GM03348 (cell line): ENCODE measurements at places on chromosomes 4 and X.

- DNase-seq: no peak
These were observed 29.8 kb upstream of the ZFP42 start for GRCh38 chr4:187965726-187966125.

- no peak for DNase-seq
These were observed 164.3 kb upstream of the GPC4 start for GRCh38 chrX:133579631-133580030.

GRCh38 chrX:25144043-25144940, 128.5 kb upstream of the ARX start:
- DNase-seq: peak; percentile 44

- DNase-seq: no peak
These were observed 223.5 kb downstream of the AFAP1 start for GRCh38 chr4:7716010-7716721.

GRCh38 chr4:25449688-25450087, 72.6 kb downstream of the ANAPC4 start:
- DNase-seq: no peak

GRCh38 chr4:82680834-82681233, 117.8 kb downstream of the SCD5 start:
- no peak for DNase-seq

- no peak for DNase-seq
These were observed 25.8 kb upstream of the SEPTIN11 start for GRCh38 chr4:76923619-76924357.

DNA sequence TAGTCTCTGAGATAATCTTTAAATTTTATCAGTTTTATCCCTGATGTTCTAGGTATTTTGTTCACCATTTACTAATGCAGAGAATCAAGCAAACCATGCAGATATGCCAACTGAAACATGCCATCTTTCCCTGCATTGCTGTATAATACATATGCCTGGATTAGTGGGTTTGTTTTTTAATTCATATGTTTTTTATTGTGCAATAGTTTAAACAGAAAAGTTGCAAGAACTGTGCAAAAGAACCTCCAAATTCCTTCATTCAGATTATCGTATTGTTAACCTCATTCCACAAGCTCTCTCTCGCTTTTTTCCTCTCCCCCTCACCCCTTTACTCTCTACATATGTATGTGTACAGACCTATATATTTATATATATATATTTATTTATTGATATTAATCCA, 244.6 kb downstream of the NKX6-1 start:
- DNase-seq: no peak

- DNase-seq: no peak
These were observed 2.8 kb upstream of the SAP30 start for GRCh38 chr4:173367946-173368345.

DNA sequence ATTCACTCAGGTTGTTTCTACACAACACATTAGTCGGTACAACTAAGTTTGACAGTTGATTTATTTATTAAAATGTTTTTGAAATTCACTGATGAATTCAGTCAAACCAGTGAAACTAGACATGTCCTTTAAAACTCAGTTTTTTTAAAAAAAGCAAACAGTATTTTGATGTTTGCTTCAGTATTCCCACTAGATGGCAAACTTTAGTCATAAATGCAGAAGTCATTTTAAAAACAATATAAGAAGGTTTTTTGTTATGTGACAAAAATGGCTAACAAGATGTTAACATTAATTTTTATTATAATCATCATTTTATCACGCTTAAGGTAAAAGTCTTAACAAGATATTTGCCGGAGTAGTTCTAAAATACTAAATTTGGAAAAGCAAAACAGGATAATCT, 1337.8 kb upstream of the DIAPH2 start:
- DNase-seq: no peak

GRCh38 chr4:98565681-98566301, 92.6 kb downstream of the TSPAN5 start:
- DNase-seq: no peak

GRCh38 chrX:17635231-17635630, 102.1 kb upstream of the SCML1 start:
- no peak for DNase-seq

GRCh38 chrX:115588179-115588578, 27.2 kb downstream of the PLS3 start:
- no peak for DNase-seq

- DNase-seq: no peak
These were observed 49.3 kb upstream of the EPGN start for GRCh38 chr4:74258963-74259362.

DNA sequence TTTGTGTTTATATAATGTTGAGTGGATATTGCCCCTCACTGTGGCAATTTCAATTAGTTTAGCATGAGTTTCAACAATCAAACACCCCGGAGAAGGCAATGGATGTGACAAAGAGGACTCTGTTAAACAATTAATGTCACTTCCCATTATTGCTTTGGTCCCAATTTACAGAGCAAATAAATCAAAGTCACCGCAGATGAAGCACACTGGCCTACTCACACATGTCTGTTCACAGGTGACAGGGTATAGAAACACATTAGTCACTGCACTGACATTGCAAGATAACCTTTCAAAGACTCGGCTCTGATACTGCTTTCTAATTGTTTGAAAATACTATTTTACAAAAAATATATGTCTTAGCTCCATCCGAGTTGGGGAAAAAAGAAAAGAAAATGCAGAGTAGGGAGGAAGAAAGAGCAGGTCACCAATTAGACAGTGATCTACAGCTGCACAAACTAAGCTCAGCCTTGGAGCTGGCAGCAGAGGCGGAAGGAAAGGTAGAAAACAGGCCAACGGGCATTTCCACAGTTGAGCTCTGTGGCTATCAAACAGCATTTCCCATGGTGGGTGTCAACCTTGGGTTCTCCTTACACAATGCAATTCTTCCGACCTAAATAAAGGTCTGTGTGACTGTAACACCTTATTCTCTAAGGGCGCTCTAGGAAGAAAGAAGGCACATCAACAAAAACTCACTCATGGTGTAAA, 53.9 kb downstream of the PPARGC1A start:
- no peak for DNase-seq

GRCh38 chrX:68743754-68744153, 85.1 kb upstream of the EFNB1 start:
- no peak for DNase-seq
